Thymus (tissue), 14 donors: ENCODE measurements at places on chromosomes 2 and 18. TPM values are rescaled to one million over a fixed set of nuclear protein-coding genes. Genes with fewer than 3 reads are reported as not detected.

DNA sequence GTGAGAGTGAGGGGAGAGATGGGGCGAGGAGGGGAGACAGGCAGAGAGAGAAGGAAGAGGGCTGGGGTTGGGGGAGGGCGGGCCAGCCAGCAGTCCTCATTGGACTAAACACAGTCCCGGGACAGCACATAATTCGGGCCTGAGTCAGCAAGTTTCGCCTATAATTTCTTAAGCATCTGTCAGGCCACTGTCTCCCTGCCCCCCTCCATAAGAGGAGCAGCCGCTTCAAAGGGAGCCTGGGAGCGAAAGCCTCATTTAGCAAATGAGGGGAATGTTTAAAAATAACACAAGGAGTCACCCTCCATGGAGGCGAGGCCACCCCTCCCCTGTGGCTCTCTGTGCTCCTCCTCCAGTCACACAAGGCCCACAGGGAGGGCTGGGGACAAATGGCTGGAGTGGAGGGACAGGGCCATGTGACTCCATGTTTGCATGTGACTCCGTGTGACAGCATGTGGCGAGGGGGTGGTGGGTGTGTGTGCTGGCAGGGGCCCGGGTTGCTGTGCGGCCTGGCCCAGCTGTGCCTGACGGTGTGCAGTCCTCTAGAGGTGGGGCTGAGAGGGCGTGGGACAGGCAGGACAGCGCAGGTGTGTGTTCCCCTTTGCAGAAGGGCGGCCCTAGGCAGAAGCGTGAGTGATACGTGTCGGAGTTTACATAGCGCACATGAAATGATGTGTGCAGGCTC is 162.4 kb downstream of the CELF4 start:
- no peak for DNase-seq

The CCDC68 gene
- 0.52 TPM for total RNA-seq

The ABHD3 gene
- 25.7 TPM for total RNA-seq

The TAF1B gene
- 17.3 TPM for total RNA-seq

The EPHA4 gene
- total RNA-seq: 9.0 TPM

DNA sequence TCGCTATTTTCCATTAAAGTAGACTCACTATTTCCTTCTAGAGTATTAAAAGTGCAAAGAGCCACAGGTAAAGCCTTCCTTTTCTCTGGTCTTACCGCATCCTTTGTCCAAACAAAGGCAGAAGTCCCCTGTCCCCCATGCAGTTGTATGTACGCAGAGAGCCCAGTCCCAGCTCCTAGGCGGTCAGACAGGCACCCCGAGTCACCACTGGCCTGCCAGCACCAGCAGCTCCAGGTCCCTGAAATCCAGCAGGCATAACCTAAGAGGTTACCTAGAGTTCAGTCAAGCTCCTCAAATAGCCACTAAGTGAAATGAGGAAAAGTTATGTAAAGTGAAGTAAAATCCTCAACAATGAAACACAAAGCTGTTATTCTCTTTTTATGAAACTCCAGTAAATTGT is 60.4 kb upstream of the TWIST2 start:
- no peak for DNase-seq

GRCh38 chr2:54103454-54104314 is 11.7 kb upstream of the ACYP2 start:
- DNase-seq: no peak

The MYOM1 gene
- total RNA-seq: 1.1 TPM

- DNase-seq: no peak
Measured at GRCh38 chr2:42321452-42322064, 39.5 kb downstream of the COX7A2L start.

DNA sequence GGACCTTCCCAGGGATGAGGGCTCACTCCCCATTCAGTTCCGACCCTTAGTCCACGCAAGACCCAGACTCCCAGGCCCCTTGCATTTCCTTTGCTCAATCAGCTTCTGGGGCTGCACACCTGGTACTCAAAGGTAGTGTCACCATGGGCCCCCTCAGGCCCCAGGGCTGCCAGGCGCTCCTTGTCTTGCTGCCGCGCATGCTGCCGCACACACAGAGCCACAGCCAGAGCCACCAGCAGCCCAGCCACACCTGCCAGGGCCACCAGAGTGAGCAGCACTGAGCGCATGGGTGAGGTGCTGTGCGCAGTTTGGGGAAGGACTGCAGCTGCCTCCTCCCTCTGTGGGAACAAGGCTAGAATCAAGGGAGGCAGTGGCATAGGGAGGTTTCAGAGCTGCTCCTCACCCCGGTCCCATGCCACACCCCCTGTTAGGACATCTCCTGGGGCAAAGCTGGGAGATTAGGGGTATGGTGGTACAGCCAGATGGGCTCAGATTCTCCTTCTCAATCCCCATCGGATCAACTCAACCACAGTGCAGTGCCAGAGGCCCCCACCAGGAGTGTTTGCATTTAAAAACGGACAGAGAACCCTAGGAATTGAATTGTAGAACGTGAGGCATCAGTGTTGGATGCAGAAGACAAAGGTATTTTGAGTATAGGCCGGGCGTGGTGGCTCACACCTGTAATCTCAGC is 11.3 kb downstream of the PTPRN start:
- DNase-seq: no peak

DNA sequence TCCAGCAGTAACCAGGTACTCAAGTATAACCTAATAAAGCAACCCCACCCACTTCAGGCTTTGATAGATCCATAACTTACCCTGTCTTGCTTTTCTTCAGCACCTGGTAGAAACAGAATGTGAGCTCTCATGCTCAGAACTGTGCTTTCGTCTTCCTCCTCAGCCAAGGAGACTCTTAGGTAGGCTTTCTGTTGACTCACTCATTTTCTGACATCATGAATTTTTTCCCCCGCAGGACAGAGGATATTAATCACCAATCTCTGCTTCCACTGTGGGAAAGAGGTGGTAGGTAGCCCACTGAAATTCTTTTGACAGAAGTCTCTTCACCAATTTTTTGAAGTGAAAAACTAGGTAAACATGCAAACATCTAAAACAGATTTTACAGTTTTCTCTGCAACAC is 241.2 kb upstream of the KCNJ3 start:
- no peak for DNase-seq
